Body of pancreas (tissue), 4 donors: ENCODE measurements at places on chromosomes 3 and 15.
A peak's percentile ranks its signal among the peaks of the same experiment; 100 is the strongest.

DNA sequence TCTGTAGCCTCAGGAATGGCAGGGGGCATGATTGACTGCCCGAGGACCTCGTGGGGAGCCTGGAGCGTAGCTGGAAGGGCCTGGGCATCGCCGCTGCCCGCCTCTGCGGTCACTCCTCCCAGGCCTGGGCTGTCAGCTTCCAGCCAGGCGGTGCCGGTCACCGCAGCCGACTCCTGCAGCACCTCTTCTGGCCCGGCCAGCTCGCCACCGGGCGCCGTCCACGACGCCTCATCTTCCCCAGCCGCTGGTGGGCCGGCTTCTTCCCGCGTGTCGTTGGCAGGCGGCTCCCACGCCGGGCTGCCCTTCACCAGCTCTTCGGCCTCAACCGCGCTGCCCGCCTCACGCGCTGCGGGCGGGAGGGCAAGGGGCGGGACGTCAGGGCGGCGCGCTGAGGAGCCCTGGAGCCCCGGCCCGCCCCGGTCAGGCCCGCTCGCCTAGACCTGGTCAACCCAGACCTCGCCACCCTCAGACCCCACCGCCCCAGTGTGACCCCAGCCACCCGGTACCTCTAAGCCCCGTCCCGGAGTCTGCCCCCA is 1.0 kb downstream of the CSPG5 start:
- H3K36me3 ChIP-seq, result no peaks in the 10 kb centered on the region
- peaks cover 17% of the 10 kb centered on the region for H3K4me1 ChIP-seq
- H3K27me3 ChIP-seq, result no peaks in the 10 kb centered on the region
- no peak overlapping the region for H3K4me3 ChIP-seq
- H3K27ac ChIP-seq, result no peak overlapping the region
- DNase-seq, result peak; percentile 18

- peaks cover 62% of the 10 kb centered on the region for H3K4me1 ChIP-seq
- peak overlapping the region; percentile 78 for H3K27ac ChIP-seq
- no peaks in the 10 kb centered on the region for H3K36me3 ChIP-seq
- DNase-seq, result no peak
Observed at GRCh38 chr15:52804526-52805081, 14.5 kb upstream of the ONECUT1 start.

DNA sequence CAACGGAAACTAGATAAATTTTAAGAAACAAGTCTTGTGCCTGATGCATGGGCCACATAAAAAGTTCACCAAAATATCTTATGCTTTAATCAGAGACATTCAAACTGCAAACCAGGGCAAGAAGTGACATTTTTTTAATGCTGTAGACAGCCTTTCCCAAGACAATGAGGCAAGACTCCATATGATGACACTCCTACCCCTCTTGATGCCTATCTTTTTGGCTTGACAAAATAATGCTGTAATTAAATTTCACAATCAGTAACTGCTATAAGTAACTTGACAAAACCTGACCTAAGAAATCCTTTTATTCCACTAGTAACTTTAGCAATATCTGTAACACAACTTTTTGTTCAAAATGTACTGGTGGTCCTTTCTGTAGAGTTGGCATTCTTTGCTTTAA is 48.7 kb downstream of the ECT2 start:
- H3K4me3 ChIP-seq, result no peak overlapping the region
- H3K36me3 ChIP-seq, result no peaks in the 10 kb centered on the region
- no peak overlapping the region for H3K27ac ChIP-seq
- H3K4me1 ChIP-seq, result no peaks in the 10 kb centered on the region

DNA sequence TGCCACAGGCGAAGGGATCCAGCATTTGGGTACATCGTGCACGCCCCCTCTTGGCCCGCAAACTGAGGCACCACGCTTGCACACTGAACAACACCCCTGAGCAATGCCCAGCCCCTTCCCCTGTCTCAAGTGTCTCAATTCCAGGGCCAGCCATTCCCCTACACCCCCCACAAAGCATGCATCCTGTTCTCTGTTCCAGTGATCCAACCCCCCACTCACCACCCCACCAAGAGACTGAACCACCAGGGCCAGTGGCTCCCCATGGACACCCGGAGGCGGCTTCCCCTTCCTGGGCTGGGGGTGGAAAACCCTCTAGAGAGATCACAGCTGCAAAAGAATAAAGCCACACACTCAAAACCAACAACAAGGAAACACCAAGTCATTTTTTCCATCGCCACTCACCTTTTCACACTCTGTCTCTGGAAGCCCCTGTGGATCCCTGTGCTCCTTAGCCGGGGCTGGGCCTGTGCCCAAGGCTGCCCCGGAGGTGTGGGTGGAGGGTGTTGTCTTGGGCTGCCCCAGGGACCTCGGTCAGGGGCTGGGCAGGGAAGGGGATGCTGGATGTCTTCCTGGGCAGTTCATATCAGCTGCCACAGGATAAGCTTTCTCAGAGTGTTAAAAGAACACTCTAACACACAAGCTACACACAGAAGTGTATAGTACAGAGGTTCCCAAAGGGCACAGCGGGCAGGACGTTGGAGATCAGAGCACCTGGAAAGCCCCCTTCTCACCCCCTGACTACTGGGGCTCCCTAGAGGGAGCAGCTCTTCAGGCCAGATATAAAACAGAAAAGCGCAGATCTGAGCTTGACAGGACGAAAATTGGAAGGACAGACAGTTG is 92.5 kb downstream of the CHSY1 start:
- H3K4me1 ChIP-seq, result peaks cover 9% of the 10 kb centered on the region
- H3K4me3 ChIP-seq, result no peak overlapping the region
- H3K27me3 ChIP-seq, result no peaks in the 10 kb centered on the region
- no peaks in the 10 kb centered on the region for H3K36me3 ChIP-seq
- H3K27ac ChIP-seq, result no peak overlapping the region

DNA sequence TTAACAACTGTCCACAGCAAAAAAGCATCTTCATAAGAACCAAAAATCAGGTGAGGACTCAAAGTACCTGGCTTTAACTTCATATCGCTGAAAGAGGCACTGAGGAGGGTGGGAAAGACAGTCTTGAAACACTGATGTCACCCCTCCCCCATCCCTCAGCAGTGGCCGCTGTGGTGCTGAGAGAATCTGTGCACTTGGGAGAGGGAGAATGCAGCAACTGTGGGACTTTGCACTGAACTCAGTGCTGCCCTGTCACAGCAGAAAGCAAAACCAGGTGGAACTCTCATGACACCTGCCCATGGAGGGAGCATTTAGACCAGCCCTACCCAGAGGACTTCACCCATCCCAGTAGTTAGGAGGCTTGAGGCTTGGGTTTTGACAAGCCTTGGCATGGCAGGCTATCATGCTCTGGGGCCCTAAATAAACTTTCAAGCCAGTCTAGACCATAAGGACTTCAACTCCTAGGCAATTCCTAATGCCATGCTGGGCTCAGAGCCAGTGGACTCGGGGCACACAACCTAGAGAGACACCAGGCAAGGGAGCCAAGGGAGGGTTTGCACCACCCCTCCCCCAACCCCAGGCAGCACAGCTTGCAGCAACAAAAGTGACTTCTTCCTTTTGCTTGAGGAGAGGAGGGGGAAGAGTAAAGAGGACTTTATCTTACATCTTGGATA is 6.1 kb upstream of the ZSCAN2 start:
- no peak for DNase-seq
- H3K27me3 ChIP-seq, result no peaks in the 10 kb centered on the region
- peaks cover 1% of the 10 kb centered on the region for H3K4me1 ChIP-seq
- no peak overlapping the region for H3K27ac ChIP-seq
- H3K4me3 ChIP-seq, result no peak overlapping the region

DNA sequence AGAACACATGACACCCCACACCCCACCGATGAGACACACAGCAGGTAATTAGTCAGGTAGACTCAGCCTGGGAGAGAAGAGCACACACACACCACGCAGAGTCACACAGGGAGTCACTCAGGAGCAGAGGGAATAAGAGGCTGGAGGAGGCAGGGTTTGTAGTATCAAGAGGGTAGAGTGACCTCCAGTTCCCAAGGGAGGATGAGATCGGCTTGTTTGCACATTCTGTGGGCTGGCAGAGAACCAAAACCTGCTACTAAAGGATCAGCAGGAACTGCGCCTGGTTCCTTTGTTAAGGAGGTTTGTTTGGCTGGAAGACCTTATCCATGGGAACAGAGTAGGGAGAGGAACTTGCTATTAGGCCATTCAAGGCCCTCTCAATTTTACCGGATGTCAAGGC is 281.4 kb upstream of the SLCO3A1 start:
- no peak overlapping the region for H3K27ac ChIP-seq
- H3K4me1 ChIP-seq, result no peaks in the 10 kb centered on the region
- H3K27me3 ChIP-seq, result no peaks in the 10 kb centered on the region

DNA sequence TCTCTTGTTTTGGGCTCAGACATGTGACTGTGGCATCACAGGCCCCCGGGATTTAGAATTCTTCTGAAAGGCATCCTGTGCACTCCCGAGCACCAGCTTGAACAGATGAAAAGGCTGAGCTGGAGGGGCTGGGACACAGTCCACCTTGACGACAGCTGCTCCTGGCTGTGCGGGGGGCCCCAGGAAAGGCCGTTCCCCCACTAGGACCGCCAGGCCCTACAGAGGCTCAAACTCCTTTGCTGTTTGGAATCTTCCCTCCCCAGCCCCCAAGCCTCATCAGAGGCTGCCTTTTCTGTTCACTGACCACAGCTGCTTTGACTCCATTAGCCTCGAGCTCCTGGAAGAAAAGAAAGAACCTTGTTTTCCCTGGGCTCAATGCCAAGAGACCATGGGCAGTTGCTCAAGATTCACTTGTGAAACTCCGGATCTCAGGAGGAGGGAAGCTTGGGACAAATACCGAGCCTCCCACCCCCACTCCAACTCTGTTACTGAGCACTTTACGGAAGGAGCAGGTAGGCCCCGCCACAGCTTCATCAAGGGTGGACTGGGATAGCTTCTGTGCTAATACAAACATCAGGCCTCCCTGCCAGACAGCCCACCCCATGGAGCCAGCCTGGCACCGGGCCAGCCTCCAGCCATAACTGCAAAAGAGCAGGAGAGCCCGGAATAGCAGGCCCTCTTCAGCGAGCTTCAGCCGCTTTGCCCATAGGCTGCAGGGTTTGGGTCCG is 15.7 kb downstream of the CIDEC start:
- no peak overlapping the region for H3K27ac ChIP-seq
- peak; percentile 40 for DNase-seq
- H3K36me3 ChIP-seq, result no peaks in the 10 kb centered on the region
- H3K4me3 ChIP-seq, result no peak overlapping the region
- H3K4me1 ChIP-seq, result peaks cover 7% of the 10 kb centered on the region

DNA sequence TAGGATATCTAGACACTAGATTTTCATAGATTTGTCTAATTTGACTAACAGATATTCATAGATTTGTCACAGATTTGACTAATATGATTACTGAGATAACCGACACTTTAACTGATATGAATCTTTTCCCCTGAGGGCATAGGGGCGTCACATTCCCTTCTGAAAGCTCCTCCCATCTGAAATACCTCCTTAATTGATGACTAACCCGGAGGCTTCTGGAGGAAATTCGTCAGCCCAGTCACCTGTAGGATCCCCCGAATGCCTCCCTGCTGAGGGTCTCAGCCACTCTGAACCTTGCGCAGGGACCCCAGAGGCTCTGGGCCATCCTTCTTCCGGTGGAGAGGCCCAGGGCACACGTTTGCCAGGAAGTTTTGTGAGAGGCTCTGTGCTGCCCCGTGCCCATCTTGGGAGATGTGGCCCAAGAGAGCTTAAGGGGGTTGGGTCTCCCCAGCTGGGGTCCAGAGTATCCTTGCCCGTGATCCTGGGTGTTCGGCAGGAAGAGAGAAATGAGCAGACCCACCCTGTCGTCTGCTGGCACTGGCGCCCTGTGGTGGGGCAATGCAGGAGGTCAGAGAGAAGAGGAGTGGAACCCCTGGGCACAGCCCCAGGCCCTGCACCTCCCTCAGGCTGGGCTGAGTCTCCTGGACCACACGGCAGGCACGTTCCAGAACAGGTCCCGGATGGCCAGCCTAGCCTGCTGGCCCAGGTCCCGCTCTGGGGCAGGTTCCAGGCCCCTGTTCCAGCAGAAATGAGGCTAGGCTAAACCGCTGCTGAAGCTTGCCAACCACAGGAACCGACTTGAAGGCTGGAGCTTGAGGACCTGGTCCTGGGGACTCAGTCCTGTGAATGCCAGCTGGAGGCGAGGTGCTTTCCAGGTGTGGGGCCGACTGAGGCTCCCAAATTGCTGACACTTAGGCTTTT is 1.7 kb downstream of the PLA2G4D start:
- DNase-seq, result no peak
- no peak overlapping the region for H3K27ac ChIP-seq
- no peaks in the 10 kb centered on the region for H3K27me3 ChIP-seq
- no peaks in the 10 kb centered on the region for H3K36me3 ChIP-seq
- no peak overlapping the region for H3K4me3 ChIP-seq

- H3K4me1 ChIP-seq, result no peaks in the 10 kb centered on the region
- H3K27me3 ChIP-seq, result no peaks in the 10 kb centered on the region
- H3K4me3 ChIP-seq, result no peak overlapping the region
- no peaks in the 10 kb centered on the region for H3K36me3 ChIP-seq
- DNase-seq, result no peak
Observed at GRCh38 chr3:126313166-126313565, 44.0 kb downstream of the KLF15 start.

- no peaks in the 10 kb centered on the region for H3K27me3 ChIP-seq
- peaks cover 23% of the 10 kb centered on the region for H3K36me3 ChIP-seq
- H3K4me3 ChIP-seq, result no peak overlapping the region
- no peak for DNase-seq
- no peak overlapping the region for H3K27ac ChIP-seq
Observed at GRCh38 chr3:37417297-37418082, 243.1 kb upstream of the LRRFIP2 start.

DNA sequence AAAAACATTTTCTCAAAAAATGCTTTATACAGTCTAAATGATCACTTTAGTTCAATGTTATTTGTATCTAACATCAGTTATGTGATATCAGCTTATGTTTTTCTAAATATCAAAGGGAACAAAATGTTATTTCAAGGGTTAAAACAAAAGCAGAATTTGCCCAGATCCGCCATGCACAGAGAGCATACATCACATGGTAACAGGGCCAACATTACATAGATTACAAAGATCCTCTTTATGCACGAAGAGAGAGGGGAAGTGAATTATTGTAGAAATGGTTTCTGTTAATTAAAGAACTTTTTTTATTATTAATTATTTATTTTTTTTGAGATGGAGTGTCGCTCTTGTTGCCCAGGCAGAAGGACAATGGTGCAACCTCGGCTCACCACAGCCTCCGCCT is 100.8 kb upstream of the MME start:
- no peak overlapping the region for H3K27ac ChIP-seq
- no peaks in the 10 kb centered on the region for H3K4me1 ChIP-seq
- no peaks in the 10 kb centered on the region for H3K27me3 ChIP-seq
- no peaks in the 10 kb centered on the region for H3K36me3 ChIP-seq

- no peak overlapping the region for H3K27ac ChIP-seq
- no peak for DNase-seq
- H3K36me3 ChIP-seq, result no peaks in the 10 kb centered on the region
- peaks cover 14% of the 10 kb centered on the region for H3K4me1 ChIP-seq
- H3K27me3 ChIP-seq, result no peaks in the 10 kb centered on the region
Observed at GRCh38 chr3:197795200-197795599, 4.1 kb downstream of the LRCH3 start.

DNA sequence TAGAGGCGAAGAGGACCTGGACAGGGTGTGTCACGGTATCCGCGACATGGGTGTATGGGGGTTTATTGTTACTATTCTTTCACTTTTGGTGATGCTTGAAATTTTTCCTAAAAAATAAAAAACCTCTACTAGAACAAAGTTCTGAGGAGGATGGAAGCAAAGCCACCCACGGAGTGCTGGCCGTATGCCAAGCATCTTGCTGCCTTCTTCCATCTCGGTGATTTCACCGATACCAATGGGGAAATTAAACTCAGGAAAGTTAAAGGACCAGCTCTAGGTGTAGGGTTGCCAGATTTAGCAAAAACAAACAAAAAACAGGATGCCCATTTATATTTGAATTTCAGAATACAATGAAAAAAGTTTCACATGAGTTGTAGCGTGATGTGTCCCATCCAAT is 33.9 kb downstream of the SMAD6 start:
- no peak overlapping the region for H3K27ac ChIP-seq
- no peaks in the 10 kb centered on the region for H3K36me3 ChIP-seq

- peaks cover 48% of the 10 kb centered on the region for H3K4me1 ChIP-seq
- no peak overlapping the region for H3K4me3 ChIP-seq
- no peaks in the 10 kb centered on the region for H3K36me3 ChIP-seq
Observed at GRCh38 chr15:56968821-56969220, 50.4 kb downstream of the TCF12 start.
